ENCODE measurements at places on chromosomes 12 and 14.
A peak's percentile ranks its signal among the peaks of the same experiment; 100 is the strongest.

GRCh38 chr14:33836203-33836899, 114.5 kb downstream of the EGLN3 start:
- DNase-seq, result no peak

DNA sequence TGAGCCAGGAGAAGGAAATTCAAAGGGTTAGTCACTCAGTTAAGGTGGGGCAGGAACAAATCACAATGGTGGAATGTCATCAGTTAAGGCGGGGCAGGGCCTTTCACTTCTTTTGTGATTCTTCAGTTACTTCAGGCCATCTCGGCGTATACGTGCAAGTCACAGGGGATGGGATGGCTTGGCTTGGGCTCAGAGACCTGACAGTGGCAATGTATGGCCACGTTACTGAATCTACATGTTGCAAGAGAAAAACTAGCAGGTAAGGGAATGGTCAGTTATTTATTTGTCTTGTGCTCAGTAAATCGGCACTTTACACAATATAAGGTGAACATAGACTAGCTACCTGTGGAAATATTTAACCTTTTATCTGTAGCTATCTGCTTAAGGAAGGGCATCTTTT, 11.9 kb downstream of the SLCO1B3 start:
- no peak for DNase-seq

GRCh38 chr14:31990926-31991572, 86.1 kb upstream of the ARHGAP5 start:
- no peak for DNase-seq

DNA sequence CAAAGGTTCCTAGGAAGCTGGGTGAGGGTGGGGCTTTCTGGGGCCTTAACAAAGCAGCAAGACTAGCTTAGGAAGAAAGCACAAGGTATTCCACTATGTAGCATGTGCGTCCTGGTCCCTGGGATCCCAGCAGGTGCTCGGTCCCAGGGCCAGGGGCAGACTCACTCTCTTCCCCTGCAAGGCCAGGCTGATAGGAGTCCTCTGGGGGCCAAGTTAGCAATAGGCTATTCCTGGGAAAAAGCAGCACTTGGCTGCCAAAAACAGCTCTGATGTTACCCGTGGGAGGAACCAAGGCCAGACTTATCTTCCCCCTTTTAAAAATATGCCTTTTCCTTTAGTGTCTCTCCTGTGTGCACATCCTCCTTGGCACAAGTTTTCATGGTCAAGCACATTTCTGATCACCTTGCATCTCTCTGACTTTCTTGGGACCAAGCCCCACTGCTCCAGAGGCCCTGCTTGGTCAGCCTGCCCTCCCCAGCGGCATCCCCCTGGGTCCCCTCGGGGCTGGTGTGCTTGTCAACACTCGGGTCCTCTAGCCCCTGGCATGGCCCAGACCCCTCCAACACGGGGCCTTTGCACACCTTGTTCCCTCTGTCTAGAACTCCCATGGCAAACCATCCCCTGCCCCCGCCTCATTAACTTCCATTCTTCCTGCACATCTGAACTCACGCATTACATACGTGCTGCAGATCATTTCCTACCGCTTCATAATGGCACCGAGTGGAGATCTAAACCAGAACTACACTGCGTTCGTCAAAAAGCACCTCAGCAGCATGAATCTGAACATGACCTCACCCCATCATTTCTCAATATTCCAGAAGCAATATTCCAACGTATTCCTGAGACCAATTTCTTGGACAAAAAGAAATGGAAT, 21.9 kb downstream of the CCDC92 start:
- DNase-seq, result no peak

- DNase-seq, result peak; percentile 53
Observed at GRCh38 chr14:72513965-72514659, 379.8 kb downstream of the DPF3 start.

DNA sequence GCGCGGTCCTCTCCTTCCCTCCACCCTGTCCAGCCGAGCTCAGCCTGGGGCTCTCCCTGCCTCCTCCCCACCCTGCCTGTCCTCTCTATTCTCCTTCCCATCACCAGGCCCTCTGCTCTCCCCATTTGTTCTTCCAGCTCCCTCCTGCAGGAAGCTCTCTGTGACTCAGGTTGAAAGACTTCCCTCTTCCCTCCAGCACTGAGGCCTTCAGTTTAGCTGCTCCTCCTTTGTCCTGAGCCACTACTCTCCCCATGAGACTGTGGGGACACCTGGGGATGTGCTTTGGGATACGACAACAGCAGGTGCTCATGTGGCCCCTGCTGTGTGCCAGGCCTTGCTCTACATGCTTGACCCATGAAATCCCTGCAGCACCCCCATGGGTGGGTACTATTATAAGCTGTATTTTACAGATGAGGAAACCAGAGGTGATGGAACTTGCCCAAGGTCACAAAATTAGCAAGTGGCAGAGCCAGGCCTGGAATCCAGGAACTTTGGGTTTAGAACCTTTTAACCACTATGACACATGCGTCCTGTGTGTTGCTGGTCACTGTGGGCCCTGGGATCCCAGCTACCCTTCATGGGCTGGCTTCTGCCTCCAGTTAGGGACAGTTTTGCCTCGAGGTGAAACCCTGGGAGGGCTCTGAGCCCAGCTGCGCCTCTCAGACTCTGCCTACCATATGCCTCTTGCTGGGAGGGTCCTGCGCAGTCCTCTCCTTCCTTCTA, 5.5 kb downstream of the KRT80 start:
- peak; percentile 72 for DNase-seq

- DNase-seq, result peak; percentile 61
Observed at GRCh38 chr14:72781561-72782508, 112.1 kb downstream of the DPF3 start.

GRCh38 chr12:122420471-122421162, 1.9 kb downstream of the CLIP1 start:
- DNase-seq, result no peak

DNA sequence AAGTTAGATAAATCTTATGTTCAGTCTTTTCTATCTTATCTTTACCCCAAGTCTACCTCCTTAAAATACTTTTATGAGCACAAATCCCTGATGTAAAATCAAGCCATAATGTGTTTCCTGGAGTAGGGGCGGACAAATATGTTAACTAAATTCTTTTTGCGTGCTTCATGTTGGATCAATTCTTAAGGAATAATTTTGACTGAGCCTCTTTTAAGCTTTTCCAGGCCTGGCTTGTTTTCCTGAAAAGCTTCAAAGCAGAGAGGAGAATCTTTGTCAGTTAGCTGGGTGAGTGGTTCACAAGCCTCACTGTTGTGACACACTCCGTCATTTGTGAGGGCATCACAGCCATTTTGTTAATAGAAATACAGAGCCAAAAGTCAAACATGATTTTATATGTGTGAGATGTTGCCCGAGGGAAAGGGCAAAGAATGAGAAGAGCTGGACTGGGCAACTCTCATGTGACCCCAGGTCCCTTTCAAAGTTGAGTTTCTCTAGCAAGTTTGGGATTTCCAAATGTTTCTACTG, 468.9 kb downstream of the RGS6 start:
- no peak for DNase-seq

GRCh38 chr12:52458861-52459260, 6.9 kb upstream of the KRT6B start:
- no peak for DNase-seq

DNA sequence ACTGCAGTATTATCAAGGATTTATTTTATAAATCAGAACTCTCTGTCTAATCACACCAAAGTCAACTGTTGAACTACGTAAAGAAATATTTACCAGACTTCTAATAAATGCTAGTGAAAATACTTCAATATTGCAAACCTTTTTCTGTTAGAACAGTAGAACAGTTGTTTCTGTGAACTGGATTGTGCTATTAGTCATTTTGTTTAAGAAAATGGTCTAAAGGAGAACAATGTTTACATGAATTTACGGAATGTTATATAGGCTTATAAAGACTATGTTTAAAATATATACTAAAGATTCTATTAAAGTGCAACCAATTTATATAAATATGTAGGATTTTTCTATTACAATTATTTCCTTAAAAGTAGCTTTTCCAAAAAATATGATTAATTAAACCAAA, 471.4 kb downstream of the FSCB start:
- no peak for DNase-seq

DNA sequence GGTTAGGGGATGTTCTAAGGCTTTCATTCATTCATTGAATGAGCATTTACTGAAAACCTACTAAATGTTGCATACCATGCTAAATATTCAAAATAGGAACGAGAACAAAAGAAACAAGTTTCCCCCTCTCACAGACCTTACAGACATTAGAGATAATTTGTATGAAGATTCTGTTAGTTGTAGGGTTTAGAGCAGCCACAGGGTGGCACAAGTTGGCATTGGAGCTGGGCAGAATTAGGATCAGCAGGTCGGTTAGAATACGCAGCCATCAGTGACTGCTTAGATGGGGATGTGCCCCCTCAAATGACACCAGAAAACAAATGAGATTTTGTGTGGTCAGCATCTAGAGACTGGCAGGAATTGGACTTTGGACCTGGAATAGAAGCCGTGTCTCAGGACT, 166.3 kb upstream of the DAAM1 start:
- DNase-seq, result no peak

GRCh38 chr12:22042976-22043669, 2.9 kb upstream of the CMAS start:
- DNase-seq, result peak; percentile 54

DNA sequence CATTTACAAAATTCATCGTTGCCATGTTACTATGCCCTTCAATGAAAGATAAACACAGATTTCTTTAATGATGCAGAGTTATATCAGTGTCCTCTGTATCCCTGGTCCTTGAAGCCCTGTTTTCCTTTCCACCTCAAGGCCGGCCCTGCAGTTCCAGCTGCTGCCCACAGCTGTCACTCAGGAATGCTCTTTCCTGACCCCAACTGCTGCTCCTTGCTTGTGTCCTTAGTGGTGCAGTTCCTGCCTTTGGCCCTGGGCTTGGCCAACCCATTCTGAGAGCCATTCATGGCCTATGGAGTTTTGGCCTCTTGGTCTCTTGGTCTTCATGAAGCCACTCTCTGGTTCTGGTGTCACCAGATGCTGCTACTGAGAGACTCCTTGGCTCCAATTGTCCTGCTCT, 93.1 kb downstream of the GAS2L3 start:
- no peak for DNase-seq

- DNase-seq, result no peak
Observed at GRCh38 chr12:38872156-38872555, 33.2 kb downstream of the CPNE8 start.

- peak; percentile 10 for DNase-seq
Observed at GRCh38 chr14:36505181-36505815, 14.7 kb downstream of the NKX2-1 start.

- DNase-seq, result no peak
Observed at GRCh38 chr14:32345311-32345791, 16.3 kb downstream of the AKAP6 start.

GRCh38 chr12:62772416-62772955, 162.5 kb downstream of the PPM1H start:
- DNase-seq, result no peak

DNA sequence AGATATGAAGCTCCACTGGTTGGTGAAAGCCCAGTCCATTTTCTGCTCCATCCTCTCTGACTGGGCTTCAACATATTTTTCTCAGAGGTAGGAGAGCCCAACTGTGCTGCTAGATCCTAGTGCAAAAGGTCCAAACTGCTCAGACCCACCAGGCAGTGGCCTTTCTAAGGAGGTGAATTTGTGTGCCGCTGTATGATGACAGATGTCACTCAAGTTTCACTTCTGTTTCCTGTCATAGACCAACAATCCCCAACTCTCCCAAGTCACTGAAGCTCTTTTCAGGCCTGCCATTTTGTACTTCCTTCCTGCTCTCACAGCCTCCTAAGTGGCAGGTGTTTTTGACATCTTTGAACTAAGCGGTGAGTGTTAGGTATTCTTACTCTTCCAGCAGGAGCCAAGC, 16.4 kb upstream of the RNASE4 start:
- no peak for DNase-seq

- no peak for DNase-seq
Observed at GRCh38 chr12:83018088-83018487, 331.4 kb downstream of the TMTC2 start.

DNA sequence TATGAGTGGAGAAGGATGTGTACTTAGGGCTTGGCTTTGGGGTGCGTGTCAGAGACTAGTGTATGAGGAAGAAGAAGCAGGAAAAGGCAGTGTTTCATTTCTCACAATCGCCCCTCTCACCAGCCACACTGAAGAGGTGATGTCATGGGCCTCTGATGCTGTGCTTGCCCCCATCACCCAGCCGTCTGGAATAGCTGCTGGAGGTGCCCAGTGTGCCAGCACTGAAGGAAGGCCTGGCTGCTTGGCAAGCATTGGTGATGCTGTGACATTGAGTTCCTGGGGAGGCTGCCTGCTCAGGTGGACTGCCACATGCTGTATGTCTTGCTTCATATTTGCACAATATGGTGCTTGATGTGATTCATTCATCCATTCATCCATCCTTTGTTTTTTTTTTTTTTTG, 56.2 kb downstream of the CRADD start:
- no peak for DNase-seq

Measured in AG08396 (cell line).